SW 1271 (cell line): ENCODE measurements at places on chromosomes 2 and 18.

DNA sequence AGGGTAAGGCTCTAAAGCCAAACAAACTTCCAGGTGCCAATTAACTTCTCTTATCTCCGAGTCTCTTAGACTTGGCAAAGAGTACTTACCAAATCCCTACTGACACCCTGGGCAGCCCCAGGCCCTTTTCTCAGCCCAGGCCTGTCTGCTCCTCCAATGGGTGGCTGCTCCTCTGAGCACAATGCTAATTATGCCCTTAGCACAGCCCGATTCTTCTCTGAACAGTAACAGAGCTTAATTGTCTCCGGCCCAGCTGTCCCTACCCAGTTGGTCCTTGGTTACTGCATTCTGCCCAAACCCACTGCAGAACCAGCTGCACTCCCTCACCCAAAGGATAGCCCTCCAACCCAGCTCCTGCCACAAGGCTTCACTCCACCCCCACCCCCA is 110.3 kb downstream of the SMAD7 start:
- no peak for DNase-seq

GRCh38 chr2:37287966-37288365 is 36.7 kb downstream of the PRKD3 start:
- peak; percentile 11 for DNase-seq

DNA sequence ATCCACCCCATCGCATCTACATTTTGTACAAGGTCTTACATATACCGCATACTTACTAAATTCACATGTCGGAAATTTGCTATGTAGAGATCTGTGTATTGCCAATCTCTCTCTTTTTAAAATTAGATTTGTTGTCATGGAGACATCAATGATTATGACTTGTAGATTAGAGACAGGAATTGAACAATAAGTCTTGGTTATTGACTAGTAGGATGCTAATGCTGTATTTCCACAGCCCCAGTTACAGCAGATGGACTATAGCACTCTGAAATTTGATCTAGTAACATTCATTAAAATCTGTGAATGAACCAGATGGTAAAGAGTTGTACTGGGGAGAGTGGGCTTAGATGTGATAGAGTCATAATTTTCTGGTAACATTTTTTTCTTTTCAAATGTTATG is 805.7 kb downstream of the SLC4A3 start:
- DNase-seq = no peak

- DNase-seq = no peak
Observed at GRCh38 chr18:7657050-7657449, 89.9 kb downstream of the PTPRM start.

DNA sequence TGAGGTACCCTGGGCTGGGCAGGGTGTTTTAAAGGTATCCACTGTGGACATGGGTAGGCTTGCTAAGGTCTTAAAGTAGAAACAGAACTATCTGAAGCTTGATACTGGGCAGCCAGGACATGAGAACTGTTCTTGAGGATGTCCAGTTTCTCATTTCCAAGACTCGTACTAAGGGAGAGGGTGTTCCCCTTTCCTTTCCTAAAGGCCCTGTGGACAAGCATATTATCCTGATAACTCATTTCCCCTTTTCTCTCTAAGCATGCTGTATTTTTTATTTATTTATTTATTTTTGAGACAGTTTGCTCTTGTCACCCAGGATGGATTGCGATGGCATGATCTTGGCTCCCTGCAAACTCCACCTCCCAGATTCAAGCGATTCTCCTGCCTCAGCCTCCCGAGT is 273.6 kb downstream of the PRKCE start:
- DNase-seq = no peak

DNA sequence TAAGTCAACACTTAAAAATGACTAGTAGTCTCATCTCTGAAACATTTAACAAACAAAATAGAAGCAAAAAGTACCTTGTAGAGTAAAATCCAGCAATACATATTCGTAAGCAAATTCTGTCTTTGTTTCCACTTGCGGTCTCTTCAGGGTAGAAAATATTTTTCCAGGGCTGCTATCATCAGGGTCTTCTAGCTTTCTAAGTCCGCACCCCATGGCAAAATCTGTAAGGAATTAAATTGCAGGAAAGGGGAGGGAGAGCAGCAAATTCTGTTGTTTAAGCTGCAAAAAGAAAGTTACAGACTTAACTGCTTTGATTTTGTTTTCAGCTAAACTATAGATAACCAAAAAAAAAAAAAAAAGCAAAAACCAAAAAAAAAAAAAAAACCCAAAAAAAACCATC is at the start of gene RFTN2:
TSS of gene RFTN2 (minus strand) at position 342 of the 400 bp plus-strand sequence. CDS start at position 213, 129 bp downstream.
- no peak for DNase-seq

DNA sequence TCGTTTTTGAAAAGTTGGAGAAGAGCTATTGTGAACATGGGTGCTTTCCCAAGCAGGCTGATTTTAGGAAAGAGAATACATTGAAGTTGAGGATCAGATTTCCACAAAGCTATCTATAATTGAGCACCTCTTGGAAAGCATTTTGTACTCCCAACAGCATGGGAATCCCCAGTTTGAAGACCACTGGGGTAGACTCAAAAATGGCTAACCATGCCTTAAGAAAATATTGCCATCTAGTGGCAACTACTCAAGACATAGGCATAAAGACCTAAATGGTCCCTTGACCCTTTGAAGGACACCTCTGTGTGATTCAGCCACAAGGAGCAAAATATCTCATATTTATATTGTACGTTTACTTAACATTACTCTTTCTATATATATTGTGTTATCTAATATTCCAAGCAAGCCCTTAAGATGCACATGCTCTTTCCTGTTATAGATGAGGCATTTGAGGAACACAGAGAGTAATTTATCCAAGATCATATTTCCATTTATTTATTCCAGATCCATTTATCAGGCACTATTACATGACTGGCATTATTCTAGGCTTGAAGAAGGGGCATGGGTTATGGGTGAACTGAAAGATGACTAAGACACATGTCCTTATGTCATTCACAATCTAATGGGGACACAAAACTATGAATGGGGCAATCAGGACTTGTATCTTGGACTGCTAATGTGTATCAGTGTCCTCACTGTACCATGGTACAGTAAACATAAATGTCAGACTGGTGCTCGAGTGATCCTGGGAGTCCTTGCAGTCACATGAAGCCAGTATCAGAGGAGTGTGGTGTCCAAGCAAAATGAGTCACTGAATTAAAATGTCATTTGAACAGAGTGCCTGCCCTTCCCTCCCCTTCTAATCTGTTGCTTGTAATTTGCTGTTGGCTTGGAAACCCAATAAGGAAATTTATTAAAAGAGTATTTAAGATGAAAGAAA is 121.0 kb upstream of the XPO1 start:
- peak; percentile 37 for DNase-seq

GRCh38 chr2:9937968-9938367 is 13.5 kb upstream of the GRHL1 start:
- no peak for DNase-seq

DNA sequence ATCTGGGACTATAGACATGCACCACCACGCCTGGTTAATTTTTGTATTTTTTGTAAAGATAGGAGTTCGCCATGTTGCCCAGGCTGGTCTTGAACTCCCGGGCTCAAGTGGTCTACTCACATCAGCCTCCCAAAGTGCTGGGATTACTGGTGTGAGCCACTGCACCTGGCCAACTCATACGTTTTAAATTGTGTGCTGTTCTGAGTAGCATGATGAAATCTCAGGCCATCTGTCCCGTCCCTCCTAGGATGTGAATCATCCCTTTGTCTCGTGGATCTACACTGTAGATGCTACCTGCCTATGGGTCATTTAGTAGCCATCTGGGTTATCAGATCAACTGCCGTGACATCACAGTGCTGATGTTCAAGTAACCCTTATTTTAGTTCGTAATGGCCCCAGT is 38.5 kb upstream of the RMP24 start:
- peak; percentile 12 for DNase-seq

- DNase-seq = no peak
Observed at GRCh38 chr2:235949567-235950472, 218.4 kb downstream of the GBX2 start.

GRCh38 chr2:163353551-163353950 is 382.3 kb downstream of the FIGN start:
- no peak for DNase-seq

DNA sequence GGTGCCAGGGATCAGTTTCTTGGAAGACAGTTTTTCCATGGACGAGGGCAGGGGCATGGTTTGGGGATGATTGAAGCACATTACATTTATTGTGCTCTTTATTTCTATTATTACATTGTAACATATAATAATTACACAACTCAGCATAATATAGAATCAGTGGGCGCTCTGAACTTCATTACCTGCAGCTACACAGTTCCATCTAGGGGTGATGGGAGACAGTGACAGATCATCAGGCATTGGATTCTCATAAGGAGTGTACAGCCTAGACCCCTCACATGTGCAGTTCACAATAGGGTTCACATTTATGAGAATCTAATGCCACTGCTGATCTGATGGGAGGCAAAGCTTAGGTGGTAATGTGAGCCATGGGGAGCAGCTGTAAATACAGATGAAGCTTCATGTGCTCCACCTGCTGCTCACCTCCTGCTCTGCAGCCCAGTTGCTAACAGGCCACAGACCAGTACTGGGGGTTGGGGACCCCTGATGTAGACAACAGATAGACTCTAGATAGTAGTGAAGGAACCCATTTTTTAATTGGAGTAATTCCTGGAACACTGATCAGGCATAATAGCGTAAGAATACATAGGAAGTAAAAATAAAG is 41.5 kb upstream of the MC4R start:
- no peak for DNase-seq

DNA sequence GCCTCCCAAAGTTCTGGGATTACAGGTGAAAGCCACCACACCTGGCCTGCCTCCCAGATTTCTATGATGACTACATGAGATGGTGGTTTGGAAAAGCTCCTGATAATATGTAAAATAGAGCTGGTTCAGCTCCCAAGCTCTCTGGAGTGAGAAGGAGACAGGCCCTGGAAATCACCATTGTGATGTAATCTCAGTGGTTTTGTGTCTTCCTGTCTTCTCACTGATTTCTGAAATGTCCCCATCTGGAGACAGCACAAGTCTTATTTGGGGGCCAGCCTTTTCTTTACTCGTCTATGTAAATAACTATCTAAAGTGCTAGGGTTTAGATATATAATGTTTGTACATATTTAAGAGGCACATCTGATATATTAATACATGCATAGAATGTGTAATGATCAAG is 64.0 kb downstream of the CCNT2 start:
- DNase-seq = no peak

DNA sequence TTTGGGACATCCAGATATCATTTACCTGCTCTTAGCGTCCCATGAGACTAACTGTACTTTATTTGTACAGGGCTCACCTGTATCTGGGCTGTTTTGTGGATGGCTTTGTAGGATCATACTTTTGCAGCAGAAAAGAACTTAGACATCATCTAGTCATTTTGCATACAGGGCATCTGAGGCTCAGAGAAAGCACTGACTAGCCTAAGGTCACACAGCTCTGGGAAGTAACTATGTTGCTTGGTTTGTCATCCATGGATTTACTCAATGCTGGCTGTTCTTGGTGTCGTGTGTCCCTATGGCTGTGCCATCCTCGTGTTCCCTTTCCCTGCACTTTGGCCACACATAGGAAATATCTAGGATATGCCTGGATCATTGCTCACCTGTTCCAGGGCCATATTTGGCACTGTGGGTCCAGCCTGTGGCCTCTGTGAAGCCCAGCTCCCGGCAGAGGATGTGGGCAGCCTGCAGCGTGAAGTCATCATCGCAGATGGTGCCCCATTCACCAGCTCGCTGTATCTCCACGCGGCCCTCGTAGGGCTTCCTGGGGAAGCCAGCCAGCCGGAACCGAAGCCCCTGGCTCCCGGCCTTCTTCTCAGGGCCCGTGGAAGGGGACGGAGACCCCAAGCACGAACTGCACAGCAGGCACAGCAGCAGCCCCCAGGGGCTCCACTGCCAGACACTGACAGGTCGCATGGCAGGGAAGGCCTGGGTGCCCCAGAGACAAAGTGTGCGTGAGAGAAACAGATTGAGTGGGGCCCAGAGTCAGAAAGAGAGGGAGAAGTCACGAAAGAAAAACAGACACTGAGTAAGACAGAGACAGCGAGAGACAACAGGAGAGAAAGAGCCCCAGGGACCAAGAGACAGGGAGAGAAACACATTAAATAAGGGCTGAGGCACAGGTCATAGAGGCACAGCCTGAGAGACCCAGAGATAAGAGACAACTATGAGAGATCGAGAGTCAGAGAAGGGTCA is 1.5 kb downstream of the LOXL3 start:
- no peak for DNase-seq
